Calu3 (cell line): ENCODE measurements at places on chromosomes 3 and 15.

- DNase-seq, result no peak
These were observed 35.7 kb upstream of the POLG start for GRCh38 chr15:89370120-89370977.

DNA sequence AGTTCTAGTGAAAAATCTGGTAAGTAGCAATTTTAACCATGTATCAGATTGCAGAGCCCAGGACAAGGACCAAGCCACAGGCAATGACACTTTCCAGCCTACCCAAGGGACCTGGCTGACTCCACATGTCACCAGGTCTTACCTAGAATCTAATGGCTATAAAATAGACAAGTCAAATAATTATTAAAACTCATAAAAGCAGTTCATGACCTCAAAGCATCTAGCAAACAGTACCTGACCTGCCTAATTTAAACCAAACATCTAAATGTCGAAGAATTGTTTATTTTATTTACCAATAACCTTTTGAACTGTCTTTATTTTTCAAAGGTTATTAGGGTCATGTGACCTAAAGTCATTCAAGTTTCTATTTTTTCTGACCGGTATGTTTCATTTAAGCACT is 35.6 kb upstream of the MKRN3 start:
- no peak for DNase-seq

DNA sequence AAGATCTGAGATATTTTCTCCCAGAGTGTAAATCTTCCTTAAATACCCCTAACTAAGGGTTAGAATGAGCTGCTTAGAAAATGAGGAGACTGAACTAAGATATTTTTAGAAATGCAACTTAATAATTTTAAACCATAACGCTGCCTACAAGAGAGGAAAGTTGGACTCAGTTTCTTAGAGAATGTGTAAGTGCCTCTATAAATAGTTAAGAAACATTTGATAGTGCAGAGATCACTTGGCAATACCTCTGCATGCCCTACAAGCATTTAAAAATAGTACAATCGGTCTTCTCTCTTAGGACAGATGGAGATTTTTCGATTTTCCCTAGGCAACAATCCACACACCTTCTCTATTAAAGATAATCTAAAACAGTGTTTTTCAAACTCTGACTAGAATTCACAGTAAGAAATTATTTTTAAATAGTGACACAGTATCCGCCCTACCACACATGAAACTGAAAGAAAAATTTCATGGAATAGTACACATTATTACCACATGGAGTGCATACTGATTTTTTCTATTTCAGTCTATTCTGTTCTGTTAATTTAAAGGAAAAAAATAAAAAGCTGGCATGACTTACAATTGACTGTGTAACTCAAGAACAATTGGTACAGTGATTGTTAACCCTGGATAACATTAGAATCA is 83.2 kb downstream of the GADL1 start:
- no peak for DNase-seq

DNA sequence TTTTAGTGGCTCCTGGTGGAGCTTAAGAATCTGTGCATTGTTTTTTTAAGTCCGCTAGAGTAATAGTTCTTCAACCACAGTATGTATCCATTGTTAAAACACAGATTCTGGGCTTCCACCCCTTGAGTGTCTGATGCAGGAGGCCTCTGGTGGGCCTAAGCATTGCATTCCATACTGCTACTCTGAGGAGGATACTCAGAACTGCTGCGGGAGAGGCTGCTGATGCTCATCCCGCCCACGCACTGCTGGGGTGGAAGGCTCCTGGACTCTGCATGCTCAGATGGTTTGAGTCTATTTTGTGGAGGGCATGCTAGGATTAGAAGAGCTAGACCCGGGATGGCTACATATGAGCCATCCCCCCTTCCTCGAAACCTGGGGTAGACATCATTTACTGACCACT is 74.4 kb downstream of the THSD4 start:
- no peak for DNase-seq
